Jurkat, Clone E6-1 (cell line): ENCODE measurements at places on chromosomes 4 and X.

DNA sequence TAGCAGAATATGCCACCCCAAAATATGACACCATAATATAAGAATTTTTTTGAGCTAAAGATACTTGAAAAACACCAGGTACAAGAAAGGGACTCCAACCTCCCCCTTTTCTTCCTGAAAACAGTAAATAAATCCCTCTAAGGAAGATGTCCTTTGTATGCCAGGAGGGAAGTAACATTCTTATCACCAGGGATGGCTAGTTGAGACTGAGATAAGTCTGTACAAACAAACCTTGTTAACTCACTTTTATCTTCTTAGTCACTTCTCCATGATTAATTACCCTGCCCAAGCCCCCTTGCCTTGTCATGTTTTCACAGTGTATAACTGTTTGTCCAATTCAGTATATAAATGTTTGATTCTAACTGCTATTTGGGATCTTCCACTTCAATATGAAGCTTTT is 888.0 kb downstream of the PCDH18 start:
- no peak for DNase-seq

- DNase-seq: peak; percentile 82
Measured at GRCh38 chr4:1830642-1831228, 25.2 kb downstream of the LETM1 start.

DNA sequence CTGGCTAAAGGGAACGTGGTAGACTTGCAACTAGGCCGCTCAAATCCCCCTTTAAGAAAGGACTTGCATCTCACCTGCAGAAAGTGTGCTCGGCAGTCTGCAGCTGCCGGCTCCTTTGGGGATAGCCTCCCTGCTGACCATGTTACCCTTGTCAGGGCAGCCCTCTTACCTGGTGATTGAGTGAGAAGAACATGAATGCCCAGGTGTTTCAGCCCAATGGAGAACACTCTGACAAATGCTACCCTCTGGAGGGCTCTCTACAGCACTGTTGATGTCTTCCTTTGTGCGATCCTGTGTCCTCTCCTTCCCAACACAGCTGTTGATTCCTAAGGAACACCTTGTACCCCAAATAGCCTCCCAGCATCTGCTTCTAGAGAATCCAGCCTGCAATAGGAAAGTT is 178.7 kb upstream of the LDB2 start:
- DNase-seq: no peak

GRCh38 chr4:182555997-182556418 is 312.8 kb downstream of the TENM3 start:
- no peak for DNase-seq

- no peak for DNase-seq
Measured at GRCh38 chr4:10285028-10285427, 168.4 kb upstream of the WDR1 start.

DNA sequence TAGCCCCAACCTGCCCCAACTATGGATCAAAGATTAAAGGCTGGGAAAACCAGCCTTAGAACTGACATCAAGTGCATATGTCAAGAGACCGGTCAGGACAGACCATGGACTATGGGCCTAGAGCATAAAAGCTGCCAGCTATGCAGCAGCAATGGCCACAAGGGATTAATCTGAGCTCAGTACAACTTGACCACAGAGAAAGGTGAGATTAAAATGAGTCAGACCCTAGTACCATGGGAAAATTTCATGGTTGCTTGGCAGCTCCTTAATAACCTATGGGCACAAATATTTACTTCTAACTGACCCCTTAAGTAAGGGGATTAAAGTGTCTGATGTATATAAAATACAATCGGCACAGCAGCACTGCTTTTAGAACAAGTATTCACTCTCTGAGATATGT is 54.4 kb downstream of the CBR4 start:
- DNase-seq: no peak

- no peak for DNase-seq
Measured at GRCh38 chr4:121717680-121718237, 21.0 kb upstream of the ANXA5 start.

DNA sequence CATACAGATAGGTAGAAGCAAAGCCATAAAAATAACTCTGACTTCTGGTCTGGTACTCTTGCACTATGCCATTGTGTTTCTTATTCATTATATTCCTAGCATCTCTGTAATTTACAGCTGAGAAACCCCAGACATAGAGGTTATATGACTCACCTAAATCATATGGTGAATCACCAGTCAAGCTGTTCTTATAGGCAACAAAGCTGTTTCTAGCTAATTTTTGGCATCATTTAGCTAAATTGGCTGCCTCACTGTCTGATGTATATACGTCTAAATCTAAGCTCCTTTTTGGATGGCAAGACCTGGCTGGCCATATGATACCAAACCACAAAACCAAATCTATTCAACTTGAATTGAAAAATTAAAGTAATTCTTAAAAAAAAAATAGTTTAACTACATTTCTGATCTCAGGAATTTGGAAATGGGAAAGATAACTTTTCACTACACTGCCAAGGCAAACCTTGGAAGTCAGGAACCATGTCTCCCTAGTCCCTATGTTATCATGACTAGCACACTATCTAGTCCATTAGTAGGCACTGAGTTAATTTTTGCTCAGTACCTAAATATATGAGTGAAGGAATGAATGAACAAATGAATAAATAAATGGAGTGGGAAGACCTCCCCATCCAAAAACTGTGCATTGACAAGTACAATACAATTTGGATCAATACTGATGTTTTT is 41.3 kb upstream of the STAG2 start:
- no peak for DNase-seq

DNA sequence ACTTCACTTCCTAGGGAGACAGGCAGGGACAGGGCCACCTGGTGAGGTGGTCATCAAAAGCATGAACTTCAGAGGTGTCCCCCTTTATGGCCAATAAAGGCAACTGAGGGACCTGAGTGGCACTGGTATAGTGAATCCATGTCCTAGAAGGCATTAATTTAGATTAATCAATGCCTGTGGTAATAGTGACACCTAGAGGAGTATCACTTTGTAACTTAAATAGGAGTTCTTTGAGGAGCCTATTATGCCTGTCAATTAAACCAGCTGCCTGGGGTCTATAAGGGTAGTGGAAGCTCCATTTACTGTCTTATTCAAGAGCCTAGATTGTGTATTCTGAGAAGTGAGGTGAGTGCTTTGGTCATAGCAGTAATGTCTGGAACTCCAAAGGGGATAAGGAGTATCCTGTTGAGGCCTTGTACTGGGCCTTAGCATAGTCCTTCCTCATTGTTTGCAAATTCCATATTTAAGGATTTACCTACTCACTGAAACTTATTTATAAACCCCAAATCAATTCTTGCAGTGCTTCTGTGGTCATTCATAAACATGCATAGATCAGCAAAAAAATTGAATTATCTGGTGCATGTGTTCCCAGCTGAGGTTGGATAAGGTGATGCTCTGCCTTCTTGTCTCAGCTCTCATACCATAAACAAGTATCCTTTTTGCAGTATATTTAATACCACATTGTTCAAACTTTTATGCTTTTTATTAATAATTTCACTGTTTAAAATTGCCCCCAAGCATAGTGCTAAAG is 213.8 kb upstream of the RADX start:
- no peak for DNase-seq

GRCh38 chr4:119172223-119172622 is 36.6 kb downstream of the MYOZ2 start:
- no peak for DNase-seq

- no peak for DNase-seq
Measured at GRCh38 chr4:19596342-19596741, 655.4 kb upstream of the SLIT2 start.

GRCh38 chr4:147761218-147761883 is 29.5 kb downstream of the ARHGAP10 start:
- DNase-seq: no peak

DNA sequence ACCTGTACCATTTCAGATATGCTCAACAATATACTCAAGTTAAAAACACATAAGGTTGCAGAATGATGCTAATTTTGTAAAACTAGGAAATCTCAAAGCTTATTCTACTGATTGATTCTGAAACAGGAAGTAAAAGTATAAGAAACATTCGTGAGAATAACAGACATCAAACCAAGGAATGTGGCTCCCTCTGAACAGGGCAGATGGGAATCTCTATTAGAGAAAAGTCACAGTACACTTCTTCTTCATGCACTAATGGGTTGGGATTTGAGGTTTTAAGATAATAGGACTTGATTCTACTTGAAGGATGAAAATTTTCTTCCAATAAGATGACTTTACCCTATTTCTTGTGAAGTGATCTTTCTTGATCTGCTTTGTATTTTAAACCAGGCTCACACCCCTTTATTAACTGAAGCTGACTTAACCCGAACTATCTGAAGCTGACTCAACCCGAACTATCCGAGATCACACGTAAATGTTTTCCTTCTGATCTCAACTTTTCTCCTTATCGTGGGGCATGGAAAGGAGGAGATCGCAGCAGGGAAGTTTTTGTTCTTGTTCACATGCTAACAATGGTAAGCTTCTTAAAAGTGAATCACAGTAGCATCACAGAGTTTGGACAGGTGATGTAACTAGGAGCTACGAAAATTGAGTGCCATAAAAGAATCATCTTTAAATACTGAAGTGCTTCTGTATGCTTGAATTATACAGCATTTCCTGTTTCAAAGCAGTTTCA is 363.1 kb upstream of the ZFP42 start:
- DNase-seq: no peak

DNA sequence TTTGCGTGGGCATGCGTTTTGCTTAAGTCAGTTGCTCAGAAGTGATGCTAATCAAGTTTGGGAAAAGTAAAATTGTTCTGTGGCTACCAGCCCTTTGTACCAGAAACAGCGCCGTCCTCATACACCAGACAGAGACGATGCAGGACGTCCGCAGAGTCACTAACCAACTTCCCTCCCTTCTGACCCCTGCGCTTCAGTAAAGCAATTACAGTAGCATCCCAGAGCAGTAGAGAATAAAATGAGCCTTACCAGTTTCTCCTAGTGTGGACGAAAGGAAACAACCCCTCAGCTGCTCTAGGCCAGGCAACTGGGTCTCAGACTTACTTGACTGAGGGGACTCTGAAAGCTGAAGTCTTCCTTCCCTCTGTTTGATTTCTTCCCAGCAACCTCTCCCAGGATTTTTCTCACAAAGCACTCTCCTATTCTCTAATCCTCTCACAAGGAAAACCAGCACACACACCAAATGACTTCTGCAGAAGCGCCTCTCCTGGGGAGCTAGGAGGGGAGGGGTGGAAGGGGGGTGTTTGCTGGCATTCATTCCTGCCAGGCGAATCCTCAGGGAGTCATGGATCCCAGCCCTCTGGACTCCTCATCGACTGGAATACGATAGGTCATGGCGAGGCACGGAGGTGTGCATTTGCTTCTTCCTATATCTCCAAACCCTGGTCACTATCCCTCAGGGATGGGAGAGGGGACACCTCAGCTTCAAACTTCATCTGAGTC is 56.0 kb upstream of the MID1 start:
- no peak for DNase-seq

DNA sequence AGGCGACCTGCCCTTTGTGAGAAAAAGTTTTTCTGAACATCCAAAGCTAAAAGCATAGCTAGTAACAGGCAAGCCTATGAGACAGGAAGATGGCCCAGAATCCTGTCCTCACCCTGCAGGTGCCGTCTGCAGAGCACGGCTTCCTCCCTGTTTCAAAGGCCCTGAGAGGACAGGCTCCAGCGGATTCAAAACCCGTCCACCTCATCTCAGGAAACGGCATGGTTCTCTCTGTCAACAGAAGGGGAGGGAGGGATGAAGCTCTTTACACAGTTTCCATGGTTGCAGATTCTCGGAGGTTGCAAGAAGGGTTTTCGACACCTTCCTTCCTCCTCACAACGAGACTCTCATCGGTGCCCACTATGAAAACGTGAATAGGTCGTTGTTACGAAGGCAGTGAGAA is 8.3 kb downstream of the PPP2R3B start:
- peak; percentile 42 for DNase-seq

GRCh38 chr4:30295652-30296051 is 424.5 kb upstream of the PCDH7 start:
- DNase-seq: no peak

GRCh38 chrX:66328950-66329596 is 165.0 kb downstream of the HEPH start:
- no peak for DNase-seq

DNA sequence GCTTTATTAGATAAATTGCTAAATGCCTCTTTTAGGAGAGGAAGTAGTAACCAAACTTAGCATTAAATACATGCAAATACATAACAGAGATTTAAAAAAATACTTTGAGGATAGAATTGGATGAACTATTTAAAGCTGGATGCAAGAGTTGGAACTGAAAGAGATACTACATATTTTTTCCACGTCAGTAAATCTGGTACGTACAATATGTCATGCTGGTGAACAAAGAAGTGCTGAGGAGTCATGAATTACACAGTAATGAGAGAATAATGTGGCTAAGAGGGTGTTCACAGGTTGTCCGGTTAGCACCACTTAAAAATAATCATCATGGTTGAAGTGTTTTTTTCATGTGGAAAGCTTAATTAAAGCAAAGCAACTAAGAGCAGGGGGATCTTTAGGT is 184.1 kb upstream of the FRMPD4 start:
- DNase-seq: no peak

GRCh38 chrX:44871931-44872820 is 812 bp upstream of the KDM6A start:
- DNase-seq: no peak

- DNase-seq: peak; percentile 98
Measured at GRCh38 chr4:123599920-123600810, 203.6 kb downstream of the SPRY1 start.

- DNase-seq: no peak
Measured at GRCh38 chr4:17138847-17139246, 240.4 kb upstream of the LDB2 start.

DNA sequence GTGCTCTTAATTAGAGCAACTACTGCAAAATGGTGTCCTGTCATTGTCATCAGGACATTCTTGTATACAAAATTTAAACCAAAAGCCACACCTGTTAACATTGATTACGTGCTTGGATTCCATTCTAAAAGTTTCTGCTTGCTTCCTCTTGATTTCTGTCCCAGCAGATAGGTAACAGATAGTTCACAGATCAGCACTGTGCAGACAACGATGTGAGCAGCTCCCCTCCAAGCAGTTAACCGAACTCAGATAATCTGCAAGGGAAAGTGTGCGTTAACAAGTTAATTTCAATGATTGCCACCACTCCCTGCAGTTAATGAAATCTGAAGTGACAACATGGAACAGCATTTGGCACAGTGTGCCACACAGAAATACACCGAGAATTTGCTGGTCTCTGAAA is 54.4 kb upstream of the RELL1 start:
- no peak for DNase-seq

DNA sequence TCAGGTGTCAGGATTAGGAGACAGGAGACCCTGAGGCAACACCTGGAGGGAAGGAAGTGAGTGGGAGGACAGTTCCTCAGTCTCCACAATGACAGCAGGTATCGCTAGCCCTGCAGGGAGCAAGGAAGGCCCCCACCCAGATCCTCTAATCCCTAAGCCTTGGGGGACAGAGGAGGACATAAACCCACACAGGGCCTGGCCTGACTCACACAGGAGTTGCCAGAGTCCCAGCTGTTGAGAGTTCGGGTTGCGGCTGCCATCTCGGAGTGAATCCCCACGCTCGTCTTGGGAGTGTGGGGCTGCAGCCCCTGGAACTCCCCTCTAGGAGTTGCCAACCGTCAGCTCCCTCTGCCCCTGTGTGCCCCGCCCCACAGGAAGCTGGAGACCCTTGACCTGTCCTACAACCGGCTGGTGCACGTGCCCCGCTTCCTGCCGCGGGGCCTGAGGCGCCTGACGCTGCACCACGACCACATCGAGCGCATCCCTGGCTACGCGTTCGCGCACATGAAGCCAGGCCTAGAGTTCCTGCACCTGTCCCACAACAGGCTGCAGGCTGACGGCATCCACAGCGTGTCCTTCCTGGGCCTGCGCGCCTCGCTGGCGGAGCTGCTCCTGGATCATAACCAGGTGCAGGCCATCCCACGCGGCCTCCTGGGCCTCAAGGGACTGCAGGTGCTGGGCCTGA is 9.2 kb upstream of the BGN start:
- no peak for DNase-seq
